ENCODE measurements at places on chromosomes 6 and 20. TPM values are rescaled to one million over a fixed set of nuclear protein-coding genes. Genes with fewer than 3 reads are reported as not detected.

Gene SASH1
- 82.3 TPM for total RNA-seq

Gene MDFI
- total RNA-seq, result 10.3 TPM

Gene PSORS1C2
- total RNA-seq, result not detected

Gene YIPF3
- 160 TPM for total RNA-seq

Gene ADGB
- total RNA-seq, result not detected

Gene GSTA2
- not detected for total RNA-seq

Gene SIGLEC1
- total RNA-seq, result 12.2 TPM

Gene EDN3
- total RNA-seq, result not detected

DNA sequence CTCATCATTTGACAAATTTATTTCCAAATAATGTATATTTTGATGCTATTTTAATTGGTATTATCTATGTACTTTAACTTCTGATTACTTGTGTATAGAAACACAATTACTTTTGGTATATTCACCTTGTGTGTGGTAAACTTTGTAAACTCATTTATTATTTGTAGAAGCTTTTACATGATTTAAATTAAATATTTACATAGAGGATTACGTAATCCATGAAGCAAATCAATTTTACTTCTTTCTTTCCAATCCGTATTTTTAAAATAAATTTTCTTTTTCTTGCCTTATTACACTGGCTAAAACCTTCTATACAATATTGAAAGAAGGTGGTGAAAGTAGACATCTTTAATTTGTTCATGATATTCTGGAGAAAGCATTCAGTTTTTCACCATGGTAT lies 540.2 kb downstream of the MMUT start:
- no peak overlapping the region for H3K27ac ChIP-seq
- H3K36me3 ChIP-seq, result no peaks in the 10 kb centered on the region
- H3K4me1 ChIP-seq, result no peaks in the 10 kb centered on the region
- H3K27me3 ChIP-seq, result no peaks in the 10 kb centered on the region
- no peak overlapping the region for H3K4me3 ChIP-seq

DNA sequence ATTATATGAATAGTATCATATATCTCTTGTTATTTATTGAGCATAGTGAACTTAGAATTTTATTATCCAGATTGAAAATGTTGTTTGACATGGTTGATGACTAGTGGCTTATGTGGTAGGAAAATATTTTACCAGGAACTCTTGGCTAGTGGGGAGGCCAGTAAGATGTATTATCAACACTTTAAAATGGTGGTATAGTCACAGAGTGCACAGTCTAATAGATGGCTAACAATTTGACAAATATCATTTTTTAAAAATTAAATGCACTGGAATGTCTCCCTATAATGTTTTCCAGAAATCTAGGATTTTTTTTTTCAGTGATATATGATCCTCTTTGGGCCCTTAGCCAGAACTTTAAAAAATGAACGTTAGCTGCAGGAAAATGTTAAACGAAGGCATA lies 26.9 kb upstream of the EYA4 start:
- H3K36me3 ChIP-seq, result no peaks in the 10 kb centered on the region
- no peaks in the 10 kb centered on the region for H3K4me1 ChIP-seq
- no peak overlapping the region for H3K27ac ChIP-seq
- DNase-seq, result no peak
- no peak overlapping the region for H3K4me3 ChIP-seq

DNA sequence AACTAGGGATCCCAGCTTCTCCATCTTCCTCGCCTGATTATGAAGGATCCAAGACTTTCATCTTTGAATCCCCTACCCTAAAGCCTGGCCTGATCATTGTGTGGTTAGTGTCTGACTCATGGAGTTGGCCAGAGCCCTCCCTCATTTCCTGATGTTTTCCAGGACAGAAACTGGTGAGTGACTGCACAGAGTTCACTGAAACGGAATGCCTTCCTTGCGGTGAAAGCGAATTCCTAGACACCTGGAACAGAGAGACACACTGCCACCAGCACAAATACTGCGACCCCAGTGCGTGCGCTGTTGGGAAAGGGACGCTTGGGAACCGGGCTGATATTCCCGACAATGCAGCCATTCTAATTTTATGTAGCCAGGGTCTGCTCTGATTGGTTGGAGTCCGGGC lies 4.0 kb downstream of the CD40 start:
- H3K4me3 ChIP-seq, result no peak overlapping the region
- no peaks in the 10 kb centered on the region for H3K27me3 ChIP-seq
- H3K36me3 ChIP-seq, result peaks cover 14% of the 10 kb centered on the region
- no peak overlapping the region for H3K27ac ChIP-seq

DNA sequence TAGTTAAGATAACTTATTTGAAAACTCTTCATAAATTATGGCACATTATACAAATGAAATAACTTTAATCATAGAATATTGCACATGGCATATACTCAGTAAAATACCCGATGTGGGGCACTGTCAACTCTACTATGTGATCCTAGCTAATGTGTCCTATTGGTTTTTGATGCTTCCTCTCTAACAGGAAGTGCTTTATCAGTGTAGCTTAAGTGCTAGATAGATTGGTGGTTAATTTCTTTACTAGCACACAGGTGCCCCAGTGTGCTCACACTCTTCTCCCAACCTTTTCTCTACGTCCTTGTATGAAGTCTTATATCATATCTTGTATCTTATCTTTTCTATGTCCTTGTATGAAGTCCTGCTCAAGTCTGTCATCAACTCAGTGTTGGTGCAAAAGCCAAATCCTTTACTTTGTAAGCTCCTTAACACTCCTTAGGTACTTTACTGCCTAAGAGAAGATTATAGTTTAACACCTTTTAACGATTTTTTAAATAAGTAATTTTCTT lies 358.9 kb downstream of the CENPW start:
- DNase-seq, result no peak
- H3K4me3 ChIP-seq, result no peak overlapping the region
- no peak overlapping the region for H3K27ac ChIP-seq

GRCh38 chr6:106145144-106145543 lies 59.0 kb downstream of the PRDM1 start:
- H3K27ac ChIP-seq, result no peak overlapping the region
- H3K4me1 ChIP-seq, result no peaks in the 10 kb centered on the region
- H3K27me3 ChIP-seq, result no peaks in the 10 kb centered on the region
- no peaks in the 10 kb centered on the region for H3K36me3 ChIP-seq
- H3K4me3 ChIP-seq, result no peak overlapping the region

GRCh38 chr6:16286151-16286522 lies 47.8 kb downstream of the GMPR start:
- H3K27ac ChIP-seq, result no peak overlapping the region
- DNase-seq, result no peak
- H3K36me3 ChIP-seq, result peaks cover 2% of the 10 kb centered on the region
- no peaks in the 10 kb centered on the region for H3K27me3 ChIP-seq
- H3K4me1 ChIP-seq, result no peaks in the 10 kb centered on the region
- H3K4me3 ChIP-seq, result no peak overlapping the region

- no peak overlapping the region for H3K4me3 ChIP-seq
- no peaks in the 10 kb centered on the region for H3K36me3 ChIP-seq
- H3K4me1 ChIP-seq, result no peaks in the 10 kb centered on the region
- no peaks in the 10 kb centered on the region for H3K27me3 ChIP-seq
- H3K27ac ChIP-seq, result no peak overlapping the region
Measured at GRCh38 chr20:63098195-63098810, 91.5 kb upstream of the BHLHE23 start.

DNA sequence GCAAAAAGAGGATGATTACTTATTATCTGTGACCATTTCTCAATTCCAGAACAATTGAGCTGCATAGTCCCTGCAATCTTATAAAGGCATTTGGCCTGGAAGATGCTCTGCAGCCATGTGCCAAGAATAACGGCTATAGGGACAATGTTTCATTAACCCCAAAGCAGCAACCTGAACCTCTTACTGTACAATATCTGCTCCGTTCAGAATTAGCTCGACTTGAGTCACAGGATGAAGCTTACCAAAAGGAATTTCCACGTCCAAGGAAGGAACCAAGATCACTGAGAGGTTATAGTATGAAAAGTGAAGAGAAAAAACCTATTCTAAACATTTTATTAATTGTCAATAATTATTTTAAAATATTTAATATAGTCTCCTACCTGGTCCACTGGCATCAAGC lies 167.3 kb upstream of the GMDS start:
- H3K4me1 ChIP-seq, result peaks cover 3% of the 10 kb centered on the region
- no peak overlapping the region for H3K27ac ChIP-seq
- no peaks in the 10 kb centered on the region for H3K27me3 ChIP-seq
- H3K36me3 ChIP-seq, result no peaks in the 10 kb centered on the region
- DNase-seq, result no peak
- H3K4me3 ChIP-seq, result no peak overlapping the region

DNA sequence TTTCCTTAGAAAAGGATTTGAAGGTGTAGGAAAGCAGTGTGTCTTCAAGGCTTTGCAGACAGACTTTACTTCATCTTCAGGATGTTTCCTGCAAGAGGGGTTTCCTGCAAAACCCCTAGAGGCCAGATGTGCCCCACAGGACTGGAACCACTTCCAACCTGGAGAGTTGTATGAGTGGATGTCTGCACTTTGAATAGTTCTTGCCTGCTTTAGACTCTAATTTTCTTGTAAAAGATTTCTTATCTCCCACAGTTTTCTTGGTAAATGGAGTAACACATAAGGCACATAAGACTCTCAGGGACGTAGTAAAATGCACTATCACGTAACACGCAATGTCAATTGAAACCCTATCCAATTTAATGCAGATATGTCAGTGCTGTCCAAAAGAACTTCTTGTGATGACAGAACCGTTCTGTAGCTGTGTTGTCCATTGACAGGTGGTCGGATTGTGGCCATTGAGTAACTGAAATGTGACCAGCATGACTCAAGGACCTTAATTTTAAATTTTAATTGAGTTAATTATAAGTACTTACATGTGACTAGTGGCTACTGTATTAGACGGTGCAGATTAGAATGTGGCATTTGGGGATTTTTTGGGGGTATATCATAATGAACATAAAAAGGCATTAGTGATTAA lies 118.7 kb downstream of the JARID2 start:
- H3K4me1 ChIP-seq, result peaks cover 13% of the 10 kb centered on the region
- H3K27me3 ChIP-seq, result no peaks in the 10 kb centered on the region
- no peak overlapping the region for H3K27ac ChIP-seq
- no peaks in the 10 kb centered on the region for H3K36me3 ChIP-seq
- no peak for DNase-seq
- no peak overlapping the region for H3K4me3 ChIP-seq

GRCh38 chr6:145067430-145067829 lies 667.9 kb downstream of the EPM2A start:
- no peak overlapping the region for H3K27ac ChIP-seq
- no peaks in the 10 kb centered on the region for H3K27me3 ChIP-seq
- no peaks in the 10 kb centered on the region for H3K36me3 ChIP-seq
- H3K4me3 ChIP-seq, result no peak overlapping the region
- no peaks in the 10 kb centered on the region for H3K4me1 ChIP-seq
- no peak for DNase-seq

DNA sequence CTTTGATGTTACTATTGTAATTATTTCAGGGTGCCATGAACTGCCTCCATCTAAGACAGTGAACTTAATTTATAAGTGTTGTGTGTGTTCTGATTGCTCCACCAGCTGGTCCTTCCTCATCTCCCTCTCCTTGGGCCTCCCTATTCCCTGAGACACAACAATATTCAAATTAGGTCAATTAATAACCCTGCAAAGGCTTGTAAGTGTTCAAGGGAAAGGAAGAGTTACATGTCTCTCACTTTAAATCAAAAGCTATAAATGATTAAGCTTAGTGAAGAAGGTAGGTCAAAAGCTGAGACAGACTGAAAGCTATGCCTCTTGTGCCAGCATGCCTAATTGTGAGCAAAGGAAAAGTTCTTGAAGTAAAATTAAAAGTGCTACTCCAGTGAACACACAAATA lies 35.5 kb upstream of the TMEM217 start:
- H3K4me3 ChIP-seq, result no peak overlapping the region
- peaks cover 24% of the 10 kb centered on the region for H3K36me3 ChIP-seq
- DNase-seq, result no peak
- H3K27me3 ChIP-seq, result no peaks in the 10 kb centered on the region
- no peak overlapping the region for H3K27ac ChIP-seq

DNA sequence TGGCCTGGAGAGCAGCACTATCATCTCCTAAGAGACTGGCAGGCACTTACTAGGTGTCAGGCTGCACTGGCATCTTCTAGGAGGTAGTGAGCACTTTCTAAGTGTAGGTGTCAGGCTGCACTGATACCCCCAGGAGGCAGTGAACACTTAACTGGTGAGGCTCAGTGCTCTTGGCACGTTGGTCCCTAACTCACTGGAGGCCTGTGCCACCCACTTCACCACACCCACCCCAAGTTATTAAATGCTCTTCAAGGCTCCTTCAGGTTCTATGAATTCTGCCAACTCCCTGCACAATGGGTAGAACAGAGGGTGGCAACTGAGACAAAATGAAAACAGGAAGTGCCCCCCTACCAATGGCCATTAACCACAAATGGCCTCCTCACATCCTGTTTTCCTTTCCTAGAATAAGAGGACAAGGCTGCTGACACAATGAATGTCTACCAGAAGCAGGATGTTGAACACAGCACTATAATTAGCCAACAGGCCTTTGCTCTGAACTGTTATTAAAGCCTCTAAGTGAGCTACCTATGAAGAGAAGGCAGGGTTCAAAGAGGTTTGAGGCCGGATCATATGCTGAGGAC lies 29.4 kb downstream of the NCOA5 start:
- DNase-seq, result no peak
- H3K27ac ChIP-seq, result no peak overlapping the region
- H3K27me3 ChIP-seq, result no peaks in the 10 kb centered on the region
- peaks cover 48% of the 10 kb centered on the region for H3K36me3 ChIP-seq

GRCh38 chr20:59015411-59015810 lies 3.8 kb upstream of the TUBB1 start:
- H3K36me3 ChIP-seq, result no peaks in the 10 kb centered on the region
- no peaks in the 10 kb centered on the region for H3K27me3 ChIP-seq
- H3K4me1 ChIP-seq, result peaks cover 10% of the 10 kb centered on the region
- no peak overlapping the region for H3K4me3 ChIP-seq
- H3K27ac ChIP-seq, result no peak overlapping the region

DNA sequence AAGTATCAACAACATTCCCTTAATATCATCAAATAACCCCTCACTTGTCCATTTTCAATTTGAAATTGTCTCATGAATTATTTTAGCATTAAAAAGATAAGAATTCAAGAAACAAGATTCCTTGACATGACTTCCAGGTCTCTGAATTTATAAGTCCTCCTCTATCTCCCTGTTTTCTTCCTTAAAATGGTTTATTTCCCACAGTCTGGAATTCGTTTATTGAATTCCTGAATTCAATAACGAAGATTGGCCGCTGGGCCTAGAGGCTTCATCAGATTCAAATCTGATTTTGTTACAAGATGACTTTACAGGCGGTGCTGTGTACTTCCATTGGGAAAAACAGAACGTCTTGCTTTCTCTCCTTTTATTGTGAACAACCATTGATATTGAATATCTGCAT lies 48.9 kb upstream of the NELFCD start:
- H3K4me1 ChIP-seq, result no peaks in the 10 kb centered on the region
- no peaks in the 10 kb centered on the region for H3K27me3 ChIP-seq
- H3K27ac ChIP-seq, result no peak overlapping the region

DNA sequence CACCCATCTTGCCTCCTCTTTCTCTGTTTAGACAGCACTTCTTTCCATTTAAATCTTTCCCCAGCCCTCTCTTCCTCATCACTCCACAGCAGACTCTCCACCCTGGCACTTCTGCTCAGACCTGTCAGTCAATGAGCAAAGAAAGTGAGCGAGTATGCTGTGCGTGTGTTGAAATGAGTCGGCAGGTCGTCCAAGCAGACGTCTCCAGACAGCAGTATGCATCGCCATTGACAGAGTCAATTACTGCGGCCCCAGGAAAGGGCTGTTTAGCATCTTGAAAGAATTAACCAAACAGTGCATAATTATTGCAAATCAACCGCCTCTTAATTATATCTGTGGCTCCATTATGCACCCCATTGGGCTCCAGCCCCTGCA lies 54.8 kb upstream of the KCNG1 start:
- no peaks in the 10 kb centered on the region for H3K36me3 ChIP-seq
- H3K27ac ChIP-seq, result no peak overlapping the region
- no peaks in the 10 kb centered on the region for H3K27me3 ChIP-seq
- no peaks in the 10 kb centered on the region for H3K4me1 ChIP-seq
